Central memory CD8-positive, alpha-beta T cell (primary cell): ENCODE measurements at places on chromosomes 3 and 15.

DNA sequence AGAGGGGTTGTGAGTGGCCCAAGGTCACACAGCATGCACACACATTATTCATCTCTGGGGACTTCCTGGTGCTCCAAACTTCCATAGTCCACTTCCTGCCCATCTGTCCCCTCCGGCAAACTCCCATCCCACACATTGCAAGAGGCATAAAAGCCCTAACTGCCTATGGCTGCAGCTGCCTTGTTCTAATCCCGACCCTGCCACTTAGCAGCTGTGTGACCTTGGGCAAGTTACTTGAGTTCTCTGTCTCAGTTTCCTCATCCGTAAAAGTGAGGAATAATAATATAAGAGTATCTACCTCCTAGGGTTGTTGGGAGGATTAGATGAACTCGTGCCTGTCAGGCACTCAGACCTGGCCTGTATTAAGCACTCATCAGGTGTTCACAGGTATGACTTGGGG, 84.2 kb downstream of the SMAD6 start:
- no peaks in the 10 kb centered on the region for H3K36me3 ChIP-seq
- no peak for DNase-seq
- H3K4me1 ChIP-seq = no peaks in the 10 kb centered on the region
- no peaks in the 10 kb centered on the region for H3K27me3 ChIP-seq
- no peak overlapping the region for H3K4me3 ChIP-seq
- H3K27ac ChIP-seq = no peak overlapping the region

DNA sequence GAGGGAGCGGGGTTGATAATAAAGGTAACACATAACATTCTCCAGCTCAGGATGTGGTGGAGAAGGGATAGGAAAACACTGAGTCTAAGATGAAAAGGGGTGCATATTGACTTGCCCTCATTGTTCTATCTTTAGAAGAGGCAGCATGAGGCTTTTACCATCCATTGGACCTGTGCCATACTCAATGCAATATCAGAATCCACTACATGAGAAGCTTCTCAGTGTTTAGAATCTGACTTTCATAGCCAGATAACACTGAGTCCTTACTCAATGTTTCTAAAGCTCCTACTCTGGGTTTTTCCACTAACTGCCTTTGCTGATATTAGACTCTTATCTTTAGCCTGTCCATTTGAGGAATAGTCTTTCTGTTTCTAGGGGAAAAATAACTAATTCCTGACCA, 24.3 kb upstream of the GADL1 start:
- H3K36me3 ChIP-seq = no peaks in the 10 kb centered on the region
- no peak overlapping the region for H3K27ac ChIP-seq
- no peak for DNase-seq
- no peak overlapping the region for H3K4me3 ChIP-seq
- H3K27me3 ChIP-seq = no peaks in the 10 kb centered on the region

GRCh38 chr15:71571641-71572040, 238.7 kb upstream of the NR2E3 start:
- peaks cover 59% of the 10 kb centered on the region for H3K27me3 ChIP-seq
- no peak overlapping the region for H3K27ac ChIP-seq
- DNase-seq = no peak
- H3K4me3 ChIP-seq = no peak overlapping the region

GRCh38 chr3:42101048-42101447, 9.9 kb downstream of the TRAK1 start:
- H3K27ac ChIP-seq = no peak overlapping the region
- H3K4me1 ChIP-seq = peaks cover 11% of the 10 kb centered on the region
- H3K36me3 ChIP-seq = peaks cover 11% of the 10 kb centered on the region
- DNase-seq = no peak
- H3K4me3 ChIP-seq = no peak overlapping the region

- H3K4me3 ChIP-seq = no peak overlapping the region
- H3K27me3 ChIP-seq = no peaks in the 10 kb centered on the region
- no peak overlapping the region for H3K27ac ChIP-seq
- no peak for DNase-seq
Measured at GRCh38 chr3:5657106-5657505, 469.6 kb downstream of the EDEM1 start.

DNA sequence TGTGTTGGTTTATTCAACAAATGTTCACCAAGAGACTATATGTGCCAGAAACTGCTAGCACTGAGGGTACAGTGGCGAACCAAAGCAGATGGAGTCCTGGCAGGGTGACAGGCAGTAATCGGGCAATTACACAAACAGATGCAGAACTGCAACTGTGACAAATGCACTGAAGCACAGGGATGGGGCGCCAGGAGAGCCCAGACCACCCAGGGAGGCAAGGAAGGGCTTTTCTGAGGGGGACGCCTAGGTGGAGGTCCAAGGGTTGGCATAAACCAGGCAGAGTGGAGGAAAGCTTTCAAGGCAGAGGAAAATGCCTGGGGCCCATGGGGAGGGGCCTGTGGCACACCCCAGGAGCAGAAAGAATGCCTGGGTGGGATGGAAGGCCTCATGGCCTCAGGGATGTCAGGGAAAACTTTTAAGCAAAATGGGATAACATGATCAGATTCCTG, 5.5 kb downstream of the DIS3L start:
- no peak for DNase-seq
- H3K27me3 ChIP-seq = no peaks in the 10 kb centered on the region
- H3K4me3 ChIP-seq = no peak overlapping the region
- peak overlapping the region; percentile 30 for H3K27ac ChIP-seq

GRCh38 chr15:96638793-96639192, 308.3 kb downstream of the NR2F2 start:
- no peaks in the 10 kb centered on the region for H3K27me3 ChIP-seq
- H3K36me3 ChIP-seq = no peaks in the 10 kb centered on the region
- H3K4me1 ChIP-seq = no peaks in the 10 kb centered on the region
- DNase-seq = no peak
- H3K4me3 ChIP-seq = no peak overlapping the region

DNA sequence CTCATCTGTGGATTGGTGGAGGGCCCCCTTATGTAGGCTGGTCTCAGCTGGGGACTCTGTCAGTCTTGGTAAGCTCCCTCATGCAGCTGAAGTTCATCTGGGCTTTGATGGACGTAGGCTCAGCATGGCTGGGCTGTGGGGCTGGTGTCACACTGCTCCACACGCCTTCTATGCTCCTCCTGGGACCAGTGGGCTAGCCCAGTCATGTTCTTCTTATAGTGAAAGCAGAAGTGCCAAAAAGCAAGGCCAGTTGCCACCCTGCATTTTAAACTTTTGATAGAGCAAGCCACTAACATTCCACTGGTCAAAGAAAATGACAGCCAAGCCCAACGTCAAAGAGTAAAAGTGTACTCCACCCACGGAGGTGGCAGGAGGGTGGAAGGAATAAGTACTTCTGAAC, 165.5 kb downstream of the MEX3B start:
- no peak overlapping the region for H3K27ac ChIP-seq
- no peaks in the 10 kb centered on the region for H3K36me3 ChIP-seq
- no peaks in the 10 kb centered on the region for H3K4me1 ChIP-seq
- no peak overlapping the region for H3K4me3 ChIP-seq

DNA sequence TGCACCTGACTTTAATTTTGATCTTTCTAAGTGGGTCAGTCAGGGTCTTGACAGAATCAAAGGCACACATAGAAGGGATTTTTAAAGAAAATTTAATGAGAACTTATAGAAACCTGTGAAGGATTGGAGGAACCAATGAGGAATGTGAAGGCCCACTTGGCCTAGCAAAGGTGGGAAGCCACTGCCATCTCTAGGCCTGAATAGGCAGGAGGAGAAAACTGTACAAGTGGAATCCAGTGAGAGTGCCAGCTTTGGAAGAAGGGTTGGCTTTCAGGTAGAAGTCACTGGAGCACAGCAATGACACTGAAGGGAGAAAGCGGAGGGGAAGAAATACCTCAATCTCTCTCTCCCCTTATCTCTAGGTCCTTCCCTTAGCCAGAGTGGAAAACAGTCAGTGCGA, 380.7 kb upstream of the KCNMB2 start:
- no peak overlapping the region for H3K4me3 ChIP-seq
- no peak overlapping the region for H3K27ac ChIP-seq
- H3K27me3 ChIP-seq = peaks cover 22% of the 10 kb centered on the region
- no peaks in the 10 kb centered on the region for H3K36me3 ChIP-seq

GRCh38 chr3:125144653-125145314, 67.8 kb downstream of the SLC12A8 start:
- no peak overlapping the region for H3K27ac ChIP-seq
- no peak overlapping the region for H3K4me3 ChIP-seq
- peaks cover 2% of the 10 kb centered on the region for H3K36me3 ChIP-seq
- no peak for DNase-seq
- H3K4me1 ChIP-seq = peaks cover 27% of the 10 kb centered on the region

DNA sequence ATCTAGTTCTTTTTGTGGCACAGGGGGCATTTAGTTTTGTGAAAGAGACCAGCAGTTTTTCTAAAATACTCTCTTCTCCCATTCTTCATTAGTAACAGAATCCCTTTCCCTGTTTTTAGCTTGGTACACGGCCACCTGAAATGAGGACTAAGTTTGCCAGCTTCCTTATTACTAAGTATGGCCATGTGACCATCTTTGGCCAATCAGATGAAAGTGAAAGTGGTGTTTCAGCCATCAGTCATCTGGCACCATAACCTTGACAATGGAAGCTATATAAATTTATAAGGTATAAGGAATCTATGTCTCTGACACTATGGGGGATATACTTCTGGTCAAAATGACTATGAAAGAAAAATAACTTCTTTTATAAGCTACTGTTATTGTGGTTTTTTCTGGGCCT, 570.4 kb downstream of the AGBL1 start:
- no peak overlapping the region for H3K4me3 ChIP-seq
- no peaks in the 10 kb centered on the region for H3K27me3 ChIP-seq
- peaks cover 39% of the 10 kb centered on the region for H3K4me1 ChIP-seq
- no peak for DNase-seq
- H3K36me3 ChIP-seq = peaks cover 1% of the 10 kb centered on the region

- H3K4me1 ChIP-seq = no peaks in the 10 kb centered on the region
- peaks cover 1% of the 10 kb centered on the region for H3K36me3 ChIP-seq
- no peak overlapping the region for H3K27ac ChIP-seq
Measured at GRCh38 chr3:49841126-49841696, 15.2 kb downstream of the TRAIP start.

- H3K4me3 ChIP-seq = no peak overlapping the region
- H3K4me1 ChIP-seq = peaks cover 30% of the 10 kb centered on the region
- no peaks in the 10 kb centered on the region for H3K36me3 ChIP-seq
- DNase-seq = no peak
- H3K27me3 ChIP-seq = no peaks in the 10 kb centered on the region
Measured at GRCh38 chr3:107973152-107973551, 117.7 kb downstream of the CD47 start.

- no peak overlapping the region for H3K27ac ChIP-seq
- no peaks in the 10 kb centered on the region for H3K4me1 ChIP-seq
- no peak overlapping the region for H3K4me3 ChIP-seq
Measured at GRCh38 chr3:62586356-62586755, 213.0 kb upstream of the FEZF2 start.

GRCh38 chr3:2802429-2802828, 307.7 kb downstream of the IL5RA start:
- H3K27ac ChIP-seq = no peak overlapping the region
- H3K27me3 ChIP-seq = peaks cover 14% of the 10 kb centered on the region
- no peak overlapping the region for H3K4me3 ChIP-seq
- no peak for DNase-seq

GRCh38 chr3:73787620-73788019, 162.9 kb upstream of the PDZRN3 start:
- H3K27me3 ChIP-seq = no peaks in the 10 kb centered on the region
- H3K27ac ChIP-seq = no peak overlapping the region
- no peak for DNase-seq
- H3K4me3 ChIP-seq = no peak overlapping the region
- no peaks in the 10 kb centered on the region for H3K36me3 ChIP-seq
